ENCODE measurements at places on chromosomes 7 and 10.

- ATAC-seq = no peak
These were observed 24.2 kb upstream of the LIPN start for GRCh38 chr10:88735661-88736060.

DNA sequence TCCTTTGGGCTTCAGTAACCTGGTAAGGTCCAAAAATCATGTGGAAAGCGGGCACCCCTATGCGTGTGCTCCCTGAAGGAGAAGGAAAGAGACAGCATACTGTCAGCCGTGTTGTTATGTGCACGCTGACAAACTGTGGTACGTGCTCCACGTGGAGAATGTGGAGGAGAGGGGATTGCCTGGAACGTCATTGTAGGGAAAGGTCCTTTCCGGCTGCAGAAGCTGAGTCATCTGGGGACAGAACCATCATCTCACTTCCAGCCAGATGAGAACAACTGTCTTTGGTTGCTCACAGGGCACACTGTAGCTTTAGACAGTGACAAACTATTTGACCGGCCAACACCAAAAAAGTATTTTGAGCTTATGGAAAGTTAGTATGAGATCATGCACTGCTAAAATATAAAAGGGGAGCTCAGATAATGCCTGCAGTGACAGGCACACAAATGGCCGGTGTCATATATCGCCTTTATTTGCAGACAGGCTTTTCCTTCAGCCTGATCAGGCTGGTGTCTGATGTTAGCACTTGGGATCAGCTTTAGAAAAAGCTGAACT lies 38.8 kb upstream of the GRB10 start:
- no peak for ATAC-seq

GRCh38 chr7:31002256-31002655 lies 38.5 kb downstream of the GHRHR start:
- ATAC-seq = no peak

DNA sequence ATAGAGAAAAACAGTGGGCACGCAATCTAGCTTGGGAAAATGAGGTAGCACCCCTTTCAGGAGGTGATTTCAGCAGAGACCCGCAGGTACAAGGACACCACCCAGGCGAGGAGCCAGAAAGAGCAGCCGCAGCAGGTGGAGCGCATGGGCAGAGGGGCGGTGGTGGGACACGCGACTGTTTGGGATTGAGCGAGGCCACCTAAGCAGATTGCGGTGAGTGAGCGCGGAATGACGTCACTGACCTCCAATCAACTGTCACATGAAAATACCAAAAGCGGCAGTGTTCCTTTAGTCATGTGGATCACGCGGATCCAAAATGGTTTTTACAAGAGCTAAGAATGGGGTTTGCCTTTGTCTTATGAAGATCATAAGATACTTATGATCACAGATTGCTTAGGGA lies 40.2 kb upstream of the SLC26A3 start:
- ATAC-seq = no peak

DNA sequence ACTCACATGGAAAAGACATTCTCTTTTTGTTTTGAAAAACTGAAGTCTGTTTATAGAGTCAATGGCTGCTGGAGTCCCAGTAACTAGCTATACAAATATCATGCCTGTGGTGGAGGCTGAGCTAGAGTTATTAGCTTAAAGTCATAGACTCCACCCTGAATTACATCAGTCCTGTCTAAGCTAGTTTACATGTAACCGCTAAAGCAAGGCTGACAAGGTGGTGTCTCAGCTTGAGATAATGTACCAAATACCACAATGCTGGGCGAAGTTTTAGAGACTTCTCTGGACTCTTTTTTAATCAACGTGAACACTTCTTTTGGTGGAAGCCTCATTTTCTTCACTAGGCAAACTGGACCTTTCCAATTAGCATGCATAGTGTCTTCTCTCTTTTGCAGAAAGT lies 219.4 kb downstream of the ANK3 start:
- no peak for ATAC-seq

GRCh38 chr7:98110249-98111022 lies 3.8 kb downstream of the LMTK2 start:
- ATAC-seq = no peak

DNA sequence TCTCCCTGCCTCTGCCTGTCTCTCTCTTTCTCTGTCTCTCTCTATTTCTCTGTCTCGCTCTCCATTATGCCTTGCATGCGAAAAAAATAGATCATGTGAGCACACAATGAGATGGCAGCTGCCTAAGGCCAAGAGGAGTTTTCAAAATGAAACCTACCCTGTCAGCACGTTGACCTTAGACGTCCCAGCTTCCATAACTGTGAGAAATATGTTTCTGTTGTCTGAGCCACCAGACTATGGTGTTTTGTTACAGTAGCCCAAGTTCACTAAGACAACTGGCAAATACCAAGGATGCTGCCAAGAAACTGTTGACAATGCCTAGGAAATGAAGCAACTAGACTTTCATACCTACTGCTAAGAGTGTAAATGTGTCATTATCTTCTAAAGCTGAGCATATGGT lies 70.6 kb upstream of the PLXDC2 start:
- ATAC-seq = no peak

DNA sequence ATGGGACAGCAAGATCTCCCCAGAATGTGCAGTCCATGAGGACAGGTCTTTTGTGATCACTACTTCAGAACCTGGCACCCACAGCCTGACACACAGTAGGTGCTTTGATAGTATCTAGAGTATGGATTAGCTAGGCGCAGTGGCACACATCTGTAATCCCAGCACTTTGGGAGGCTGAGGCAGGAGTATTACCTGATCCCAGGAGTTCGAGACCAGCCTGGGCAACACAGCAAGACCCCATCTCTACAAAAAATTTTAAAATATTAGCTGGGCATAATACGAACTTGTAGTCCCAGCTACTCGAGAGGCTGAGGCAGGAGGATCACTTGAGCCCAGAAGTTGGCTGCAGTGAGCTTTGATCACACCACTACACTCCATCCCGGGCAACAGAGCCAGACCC lies 22.3 kb upstream of the ARPC1B start:
- ATAC-seq = no peak
